ENCODE measurements at places on chromosomes 16 and 17.

DNA sequence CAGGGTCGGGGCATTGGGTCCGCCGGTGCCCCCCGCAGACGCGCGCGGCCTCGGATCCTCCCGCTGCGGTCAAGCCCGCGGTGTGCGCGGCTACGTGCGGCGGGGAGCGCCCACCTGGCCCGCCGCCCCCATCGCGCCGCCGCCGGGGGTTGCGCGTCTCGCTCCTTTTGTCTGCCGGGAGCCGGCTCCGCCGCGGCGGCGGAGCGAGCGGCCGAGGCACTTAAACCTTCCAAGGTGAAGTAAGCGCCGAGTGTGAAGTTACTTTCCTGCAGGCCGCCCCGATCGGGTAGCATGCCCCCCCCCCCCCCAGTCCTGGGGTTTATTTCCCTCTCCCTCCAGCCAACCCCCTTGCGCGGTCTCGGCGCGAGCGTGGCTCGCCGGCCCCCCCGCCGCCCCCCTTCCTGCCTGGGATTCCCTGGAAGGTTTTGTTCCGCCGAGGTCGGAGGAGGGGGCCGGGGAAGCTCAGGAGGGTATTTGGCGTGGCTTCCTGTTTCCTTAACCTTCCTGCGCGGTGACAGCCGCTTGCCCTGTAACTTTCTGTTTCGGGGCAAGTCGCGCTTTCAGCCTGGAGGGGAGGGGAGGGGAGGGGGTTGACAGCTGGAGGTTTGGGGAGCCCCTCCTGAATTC lies 56.6 kb upstream of the GSE1 start:
- DNase-seq, result no peak

GRCh38 chr17:69428252-69428980 lies 13.9 kb downstream of the MAP2K6 start:
- no peak for DNase-seq

GRCh38 chr16:54165912-54166865 lies 120.4 kb downstream of the IRX3 start:
- no peak for DNase-seq

DNA sequence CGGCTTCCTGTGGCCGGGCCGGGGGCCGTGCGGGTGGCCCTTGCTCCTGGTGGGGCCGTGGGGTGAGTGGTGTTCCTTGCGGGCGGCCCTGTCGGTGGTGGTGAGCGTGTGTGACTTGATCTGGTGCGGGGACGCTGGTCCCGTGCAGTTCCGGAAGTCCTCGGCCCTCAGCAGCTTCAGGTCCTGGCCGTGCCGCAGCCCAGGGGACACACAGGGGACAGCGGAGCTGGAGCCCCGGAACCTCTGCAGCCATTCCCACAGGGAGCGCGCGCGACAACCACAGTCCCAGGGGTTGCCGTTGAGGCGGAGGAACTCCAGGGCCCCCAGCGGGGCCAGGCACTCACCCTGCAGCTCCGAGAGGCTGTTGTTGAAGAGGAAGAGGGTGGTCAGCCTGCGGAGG lies 88.4 kb downstream of the RTN4RL1 start:
- DNase-seq, result no peak

- no peak for DNase-seq
These were observed 347.2 kb downstream of the SOX9 start for GRCh38 chr17:72467841-72468653.

DNA sequence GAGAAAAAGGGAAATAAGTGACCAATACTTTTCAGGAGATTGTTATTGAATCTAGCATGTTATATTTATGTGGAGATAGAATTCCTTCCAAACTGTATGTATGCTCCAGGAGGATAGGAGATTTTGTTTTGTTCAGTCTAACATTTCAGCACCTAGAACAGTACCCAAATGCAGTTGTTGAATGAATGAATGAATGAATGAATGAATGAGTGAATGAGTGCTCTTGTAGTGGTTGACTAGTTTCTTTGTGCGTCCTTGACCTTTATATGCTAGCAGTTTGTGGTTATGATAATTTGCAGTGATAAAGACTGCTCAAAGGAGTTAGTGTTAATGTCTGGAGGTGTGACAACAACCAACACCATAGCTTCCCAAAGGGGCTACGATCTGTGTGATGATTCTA lies 663.5 kb upstream of the GOT2 start:
- DNase-seq, result no peak

GRCh38 chr17:6831661-6832263 lies at the start of gene TEKT1:
TEKT1 (minus strand) TSS chr17:6831729; CDS start chr17:6830376, 1,353 bp downstream.
- peak; percentile 38 for DNase-seq

- no peak for DNase-seq
These were observed 2.6 kb downstream of the SPEM3 start for GRCh38 chr17:7431231-7431630.

- DNase-seq, result no peak
These were observed 1.2 kb downstream of the EPX start for GRCh38 chr17:58193641-58194255.

GRCh38 chr16:56874800-56875199 lies 9.8 kb downstream of the SLC12A3 start:
- DNase-seq, result no peak

DNA sequence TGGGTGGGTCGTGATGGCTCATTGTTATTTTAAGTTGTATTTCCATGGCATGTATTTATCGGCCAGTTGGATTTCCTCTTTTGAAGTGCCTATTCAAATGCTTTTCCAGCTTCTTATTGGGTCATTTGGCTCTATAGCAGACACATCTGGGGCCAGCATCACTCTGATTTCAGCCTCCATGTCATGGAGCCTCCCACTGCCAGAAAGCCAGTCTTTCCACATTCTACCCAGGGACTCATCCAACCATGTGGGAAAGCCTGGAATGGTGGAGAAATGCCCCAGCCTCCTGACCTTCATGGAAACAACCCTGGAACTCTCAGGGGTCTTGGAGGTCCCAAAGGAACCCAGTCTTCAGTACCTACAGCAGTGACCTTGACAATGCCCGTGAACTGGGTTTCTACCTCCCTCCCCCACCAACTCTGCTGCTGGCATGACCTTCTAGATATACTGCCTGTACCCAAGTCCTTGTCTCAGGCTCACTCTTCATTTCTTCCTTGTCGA lies 33.8 kb upstream of the ADGRG1 start:
- no peak for DNase-seq

DNA sequence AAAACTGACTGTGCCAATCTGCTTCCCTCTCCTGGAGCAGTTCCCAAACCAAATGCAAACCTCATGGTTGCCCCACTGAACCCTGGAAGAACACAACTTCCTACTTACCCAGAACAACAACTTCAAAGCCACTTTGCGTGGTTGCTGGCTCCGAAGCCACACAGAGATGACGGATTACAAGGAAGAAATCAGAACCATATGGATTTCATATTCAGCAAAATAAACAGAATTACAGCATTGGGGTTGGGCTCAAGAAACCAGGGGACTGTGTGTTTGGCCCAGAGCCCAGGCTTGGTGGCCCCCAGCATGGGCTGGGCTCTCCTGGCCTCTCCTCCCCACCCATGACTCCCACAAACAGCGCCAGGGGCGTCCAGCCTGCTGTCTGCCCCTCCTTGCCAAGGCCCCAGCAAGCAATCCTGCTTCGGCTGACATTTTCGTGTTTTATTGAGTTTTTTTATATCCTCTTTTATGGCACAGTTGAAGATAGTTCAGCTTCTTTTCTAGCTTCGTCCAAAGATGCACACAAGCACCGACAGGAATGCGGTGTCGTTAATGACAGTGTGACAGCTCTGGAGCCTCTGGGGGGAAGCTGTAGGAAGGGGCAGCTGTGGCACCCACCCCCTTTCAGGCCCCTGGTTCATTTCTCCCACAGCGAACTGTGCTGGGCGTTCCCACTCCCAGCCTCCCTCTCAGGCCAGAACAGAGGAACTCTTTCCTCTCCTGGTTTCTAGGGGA lies 137.1 kb downstream of the GAS7 start:
- DNase-seq, result peak; percentile 94

GRCh38 chr17:38620551-38621277 lies 15.0 kb upstream of the SRCIN1 start:
- no peak for DNase-seq

DNA sequence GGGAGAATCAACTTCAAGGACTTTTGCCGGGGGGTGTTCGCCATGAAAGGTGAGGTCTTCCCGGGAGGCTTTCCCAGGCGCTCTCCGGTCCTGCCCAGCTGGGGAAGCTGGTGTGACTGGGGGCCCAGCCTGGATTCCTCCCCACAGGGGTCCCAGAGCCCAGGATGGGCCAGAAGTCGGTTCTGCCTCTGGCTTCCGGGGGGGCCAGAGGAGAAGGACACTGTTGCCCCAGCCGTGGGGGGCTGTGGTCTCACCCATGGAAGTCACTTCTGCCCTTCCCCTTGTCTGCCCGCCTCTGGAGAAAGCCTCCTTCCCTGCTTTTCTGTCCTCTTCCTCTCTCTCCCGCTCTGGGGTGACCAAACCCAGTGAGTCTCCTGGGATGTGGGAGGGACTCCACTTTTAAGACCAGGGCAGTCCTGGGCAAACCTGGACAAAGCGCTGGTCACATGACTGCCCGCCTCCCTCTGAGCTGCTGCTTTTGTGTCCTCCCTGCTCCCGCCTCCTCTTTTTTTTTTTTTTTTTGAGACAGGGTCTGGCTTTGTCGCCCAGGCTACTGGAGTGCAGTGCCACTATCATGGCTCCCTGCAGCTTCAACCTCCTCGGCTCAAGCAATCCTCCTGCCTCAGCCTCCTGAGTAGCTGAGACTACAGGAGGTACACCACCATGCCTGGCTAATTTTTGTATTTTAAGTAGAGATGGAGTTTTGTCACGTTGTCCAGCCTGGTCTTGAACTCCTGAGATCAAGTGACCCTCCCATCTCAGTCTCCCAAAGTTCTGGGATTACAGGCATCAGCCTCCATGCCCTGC lies 40.6 kb downstream of the RAB11FIP4 start:
- no peak for DNase-seq

GRCh38 chr17:32288615-32289014 lies 23.0 kb downstream of the RHBDL3 start:
- no peak for DNase-seq

GRCh38 chr17:27549251-27549893 lies 81.6 kb upstream of the LGALS9 start:
- no peak for DNase-seq

DNA sequence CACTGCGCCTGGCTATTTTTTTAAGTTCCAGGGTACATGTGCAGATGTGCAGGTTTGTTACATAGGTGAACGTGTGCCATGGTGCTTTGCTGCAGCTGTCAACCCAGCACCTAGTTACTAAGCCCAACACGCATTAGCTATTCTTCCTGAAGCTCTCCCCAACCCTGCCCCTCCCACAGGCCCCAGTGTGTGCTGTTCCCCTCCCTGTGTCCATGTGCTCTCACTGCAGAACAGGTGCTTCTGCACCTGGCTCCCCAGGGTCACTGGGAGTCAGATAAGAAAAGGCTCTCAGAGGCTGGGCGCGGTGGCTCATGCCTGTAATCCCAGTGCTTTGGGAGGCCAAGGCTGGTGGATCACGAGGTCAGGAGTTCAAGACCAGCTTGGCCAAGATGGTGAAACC lies 6.2 kb downstream of the HASPIN start:
- DNase-seq, result no peak

Data from fibroblast of the conjunctiva (primary cell).